ENCODE measurements at places on chromosomes 12 and 14.

DNA sequence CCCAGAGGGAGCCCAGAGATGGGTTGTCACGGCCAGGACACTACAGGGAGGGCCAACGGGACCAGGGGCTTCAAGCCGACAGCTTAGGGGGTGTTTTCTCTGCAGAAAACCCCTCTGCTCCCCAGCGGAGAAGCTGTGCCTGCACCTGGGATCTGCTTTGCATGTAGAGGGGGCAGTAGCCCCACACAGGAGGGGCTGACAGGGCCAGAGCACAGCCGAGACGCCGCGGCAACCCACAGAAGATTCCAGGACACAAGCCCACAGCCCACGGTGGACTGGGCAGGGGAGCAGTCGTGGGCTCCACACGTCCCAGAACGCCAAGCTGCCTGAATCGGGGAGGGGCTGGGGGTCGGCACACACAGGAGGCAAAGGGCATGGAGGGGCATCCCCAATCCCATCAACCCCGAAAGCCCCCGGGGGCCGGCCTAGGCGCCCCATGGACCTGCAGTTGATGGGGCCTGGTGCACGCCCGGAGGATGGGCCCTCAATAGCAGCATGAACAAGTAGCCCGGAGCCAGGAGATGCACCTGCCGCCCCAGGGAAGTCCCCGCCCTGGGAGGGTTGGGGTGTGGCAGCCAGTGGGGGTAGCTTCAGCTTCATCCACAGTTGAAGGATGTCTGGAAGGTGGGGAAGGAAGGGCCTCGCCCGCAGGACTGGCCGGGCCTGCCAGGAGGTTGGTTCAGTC is 30.5 kb upstream of the TMEM179 start:
- DNase-seq = peak; percentile 48

GRCh38 chr12:53198486-53199110 is 8.5 kb downstream of the ITGB7 start:
- no peak for DNase-seq

- no peak for DNase-seq
Observed at GRCh38 chr12:53276511-53276910, 8.4 kb downstream of the ESPL1 start.

DNA sequence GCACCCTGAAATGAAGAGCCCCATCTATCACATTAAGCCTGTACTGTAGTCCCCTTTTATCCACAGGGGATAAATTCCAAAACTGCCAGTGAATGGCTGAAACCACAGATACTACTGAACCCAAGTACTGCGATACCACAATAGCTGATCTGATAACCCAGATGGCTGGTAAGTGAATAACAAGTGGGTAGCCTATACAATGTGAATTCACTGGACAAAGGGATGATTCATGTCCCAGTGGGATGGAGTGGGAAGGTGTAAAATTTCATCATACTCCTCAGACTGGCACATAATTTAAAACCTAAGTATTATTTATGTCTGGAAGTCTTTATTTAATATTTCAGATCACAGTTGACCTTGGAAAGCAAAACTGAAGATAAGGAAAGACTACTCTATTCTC is 201.3 kb downstream of the GPHN start:
- DNase-seq = no peak

Measured in ascending aorta (tissue), 2 donors.